Vagina (tissue), 2 donors: ENCODE measurements at places on chromosomes 3 and 15.

DNA sequence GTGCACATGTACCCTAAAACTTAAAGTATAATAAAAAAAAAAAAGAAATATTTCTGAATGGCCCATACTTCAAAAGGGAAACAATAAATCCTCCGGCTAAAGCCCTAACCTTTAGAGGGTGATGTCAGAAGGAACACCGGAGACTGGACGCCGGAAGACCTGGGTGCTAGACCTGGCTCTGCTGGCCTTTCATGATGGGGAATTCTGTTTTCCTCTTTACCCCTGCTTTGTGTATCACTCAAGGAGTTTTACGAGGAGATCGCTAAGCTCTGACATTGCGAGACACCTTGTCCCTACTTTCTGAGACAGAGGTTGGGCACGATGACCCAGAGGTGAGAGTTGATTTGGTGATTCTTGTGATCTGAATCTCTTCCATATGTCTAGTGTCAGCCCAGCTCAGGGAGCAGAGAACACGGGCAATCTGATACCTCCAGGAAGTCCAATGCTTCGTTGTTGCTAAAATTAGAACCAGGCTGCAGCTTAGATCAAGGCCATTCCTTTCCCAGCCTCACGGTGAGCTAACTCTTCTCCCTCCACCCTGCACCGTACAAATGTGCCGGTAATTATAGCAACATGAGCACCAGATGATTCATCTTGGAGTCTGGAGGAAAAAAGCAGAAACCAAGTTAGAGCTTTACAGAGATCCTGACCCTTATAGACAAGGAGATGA is 42.0 kb upstream of the CFAP161 start:
- peaks cover 10% of the 10 kb centered on the region for H3K4me1 ChIP-seq
- no peak overlapping the region for H3K27ac ChIP-seq
- H3K27me3 ChIP-seq: no peaks in the 10 kb centered on the region
- H3K4me3 ChIP-seq: no peak overlapping the region
- no peaks in the 10 kb centered on the region for H3K36me3 ChIP-seq

GRCh38 chr3:190338717-190339116 is 16.5 kb upstream of the CLDN1 start:
- H3K4me3 ChIP-seq: no peak overlapping the region
- H3K4me1 ChIP-seq: no peaks in the 10 kb centered on the region

- DNase-seq: no peak
- peaks cover 5% of the 10 kb centered on the region for H3K4me1 ChIP-seq
- H3K4me3 ChIP-seq: no peak overlapping the region
- H3K27me3 ChIP-seq: no peaks in the 10 kb centered on the region
- no peak overlapping the region for H3K27ac ChIP-seq
Observed at GRCh38 chr3:30756218-30756617, 138.2 kb downstream of the GADL1 start.

DNA sequence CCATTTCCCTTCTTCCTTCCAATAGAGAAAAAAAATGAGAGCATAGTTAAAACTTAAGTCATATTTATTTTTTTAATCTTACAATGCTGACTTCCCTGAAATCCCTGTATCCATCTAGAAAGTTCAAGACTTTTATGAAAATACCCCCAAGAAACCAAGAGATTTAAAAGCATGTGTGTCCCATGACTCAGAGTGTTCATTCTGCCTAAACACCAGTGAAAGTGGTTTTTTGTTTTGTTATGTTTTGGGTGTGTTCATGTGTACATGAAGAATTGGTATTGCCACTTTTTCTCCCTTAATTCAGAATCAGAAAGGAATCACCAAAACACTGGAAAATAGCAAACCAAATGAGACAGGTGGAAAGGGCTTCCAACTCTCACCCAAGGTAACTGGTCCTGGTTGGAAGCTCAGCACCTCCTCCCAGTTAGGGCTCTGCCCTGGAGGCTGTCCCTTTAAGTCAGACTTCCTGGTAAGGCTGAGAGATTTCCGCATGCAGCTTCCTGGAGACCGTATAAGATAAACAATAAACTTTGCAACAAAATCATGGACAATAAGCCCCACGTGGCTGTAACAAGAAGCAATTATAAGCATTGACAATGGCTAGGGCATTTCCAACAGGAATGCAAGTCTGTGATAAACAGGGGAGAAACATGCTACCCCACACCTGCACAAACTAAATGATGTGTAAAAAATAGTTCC is 121.9 kb upstream of the ARHGEF3 start:
- no peak for DNase-seq
- no peak overlapping the region for H3K4me3 ChIP-seq
- no peaks in the 10 kb centered on the region for H3K27me3 ChIP-seq
- peaks cover 48% of the 10 kb centered on the region for H3K4me1 ChIP-seq

DNA sequence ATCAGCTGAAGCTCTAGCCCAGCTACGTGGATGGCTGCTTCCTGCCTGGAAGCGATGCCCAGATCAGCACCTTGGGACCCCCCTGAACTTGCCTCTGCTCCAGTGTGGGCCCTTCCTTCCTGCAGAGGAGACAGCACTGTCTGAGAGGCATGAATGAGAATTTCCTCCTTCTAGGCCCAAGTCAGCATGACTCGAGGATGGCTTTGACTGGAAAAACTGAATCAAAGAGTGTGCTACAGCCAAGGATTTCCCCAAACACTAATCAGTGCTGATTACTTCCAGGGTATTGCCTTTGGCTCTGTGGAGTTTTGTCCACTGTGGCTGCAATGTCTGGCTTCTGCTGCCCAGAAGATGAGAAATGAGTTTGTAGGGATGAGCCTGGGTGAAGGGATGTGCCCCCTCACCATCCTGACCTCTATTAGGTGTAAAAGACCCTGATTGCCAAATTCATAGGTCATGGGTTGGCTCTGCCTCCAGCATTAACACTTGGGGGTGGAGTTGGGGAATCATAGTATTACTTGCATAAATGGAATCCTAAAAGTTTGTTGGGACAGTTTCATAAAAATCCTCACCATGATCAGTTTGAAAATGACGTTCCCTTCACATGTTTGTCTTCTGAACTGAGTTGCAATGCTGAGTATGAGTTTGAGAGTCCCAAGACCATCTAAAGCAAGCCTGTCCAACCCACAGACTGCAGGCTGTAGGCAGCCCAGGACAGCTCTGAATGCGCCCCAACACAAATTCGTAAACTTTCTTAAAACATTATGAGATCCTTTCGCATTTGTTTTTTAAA is 36.7 kb downstream of the FLNB start:
- no peaks in the 10 kb centered on the region for H3K36me3 ChIP-seq
- peak overlapping the region; percentile 46 for H3K27ac ChIP-seq

DNA sequence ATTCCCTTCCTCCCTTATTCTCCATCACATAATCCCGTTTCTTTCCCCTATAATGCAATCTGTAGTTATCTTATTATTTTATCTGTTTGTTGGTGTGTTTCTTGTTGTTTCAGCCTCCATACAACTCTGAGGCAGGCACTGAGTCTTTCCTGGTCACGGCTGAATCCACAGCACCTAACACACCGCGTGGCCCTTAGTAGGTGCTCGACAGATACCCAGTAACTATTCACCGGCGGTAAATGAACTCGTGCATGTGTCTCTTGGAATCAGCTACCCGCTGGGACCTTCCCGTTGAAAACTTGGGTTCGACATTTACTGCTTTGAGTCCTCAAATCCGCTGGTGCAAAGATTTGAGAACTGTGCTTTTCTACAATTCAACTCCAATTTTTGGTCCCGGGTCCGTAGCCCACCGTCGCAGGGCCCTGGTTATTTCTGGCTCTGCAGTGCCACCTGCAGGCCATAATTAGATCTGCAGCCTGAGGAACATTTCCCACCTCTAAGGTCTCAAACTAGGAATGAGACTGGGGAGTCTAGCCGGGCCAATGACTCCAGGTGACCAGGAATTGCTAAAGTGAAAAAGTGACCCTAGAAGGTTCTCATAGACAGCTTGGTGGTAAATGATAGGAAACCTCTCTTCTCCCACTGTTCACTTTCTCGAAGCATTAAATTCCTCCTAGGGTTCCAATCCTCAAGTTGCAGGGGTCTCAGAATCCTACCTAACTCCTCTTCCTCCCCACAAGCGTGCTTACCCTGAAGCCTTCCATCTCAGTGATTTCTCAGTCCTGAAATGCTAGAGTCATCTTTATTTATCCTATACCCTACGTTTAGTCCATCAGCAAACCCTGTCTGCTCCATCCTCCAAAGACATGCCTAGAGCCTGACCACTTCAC is 40.0 kb upstream of the TRH start:
- no peaks in the 10 kb centered on the region for H3K36me3 ChIP-seq
- no peak for DNase-seq
- no peak overlapping the region for H3K27ac ChIP-seq
- no peaks in the 10 kb centered on the region for H3K27me3 ChIP-seq
- H3K4me1 ChIP-seq: no peaks in the 10 kb centered on the region
- no peak overlapping the region for H3K4me3 ChIP-seq

GRCh38 chr15:63490345-63491034 is 13.9 kb upstream of the USP3 start:
- peaks cover 10% of the 10 kb centered on the region for H3K4me1 ChIP-seq
- H3K27me3 ChIP-seq: no peaks in the 10 kb centered on the region
- DNase-seq: peak; percentile 54
- no peak overlapping the region for H3K27ac ChIP-seq
- H3K36me3 ChIP-seq: no peaks in the 10 kb centered on the region
- H3K4me3 ChIP-seq: no peak overlapping the region

DNA sequence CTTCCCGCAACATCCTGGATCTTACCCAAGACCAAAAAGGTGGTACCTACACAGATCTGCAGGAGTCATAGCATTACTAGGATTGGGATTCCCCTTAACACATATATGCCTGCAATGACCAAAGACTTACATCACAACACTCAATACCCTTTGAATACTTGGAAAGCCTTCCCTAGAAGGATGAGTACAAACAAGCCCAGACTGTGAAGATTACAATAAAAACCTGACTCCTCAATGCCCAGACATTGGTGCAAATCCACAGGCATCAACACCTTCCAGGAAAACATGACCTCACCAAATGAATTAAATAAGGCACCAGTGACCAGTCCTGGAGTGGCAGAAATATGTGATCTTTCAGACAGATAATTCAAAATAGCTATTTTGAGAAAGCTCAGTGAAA is 326.8 kb downstream of the TBL1XR1 start:
- H3K27ac ChIP-seq: no peak overlapping the region
- H3K4me1 ChIP-seq: no peaks in the 10 kb centered on the region
- no peak overlapping the region for H3K4me3 ChIP-seq
- no peaks in the 10 kb centered on the region for H3K27me3 ChIP-seq

DNA sequence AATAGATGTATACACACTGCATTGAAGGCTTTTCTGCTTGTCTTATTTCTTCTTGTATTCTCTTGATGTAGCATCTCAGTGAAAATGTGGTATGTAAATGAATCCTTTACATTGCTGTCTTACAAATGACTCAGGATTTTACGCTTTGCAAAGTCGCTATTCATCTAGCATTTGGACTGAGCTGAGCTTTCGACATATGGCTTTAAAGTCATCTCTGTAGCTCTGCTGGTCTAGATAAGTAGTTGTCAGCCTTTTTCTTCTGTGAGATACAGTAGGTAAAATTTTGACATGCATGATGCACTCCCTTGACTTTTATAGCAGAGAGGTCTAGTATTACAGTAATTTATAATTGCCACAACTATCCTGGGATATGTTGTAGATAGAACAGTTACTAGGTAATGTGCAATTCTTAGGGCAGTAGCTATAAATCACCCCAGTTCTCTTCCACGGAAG is 16.8 kb downstream of the MEF2A start:
- H3K27ac ChIP-seq: no peak overlapping the region
- no peaks in the 10 kb centered on the region for H3K27me3 ChIP-seq
- H3K4me3 ChIP-seq: no peak overlapping the region
- H3K4me1 ChIP-seq: peaks cover 49% of the 10 kb centered on the region
- no peak for DNase-seq

- no peaks in the 10 kb centered on the region for H3K27me3 ChIP-seq
- H3K4me3 ChIP-seq: no peak overlapping the region
- DNase-seq: no peak
- no peaks in the 10 kb centered on the region for H3K4me1 ChIP-seq
Observed at GRCh38 chr3:132180337-132180791, 136.8 kb upstream of the ACP3 start.

DNA sequence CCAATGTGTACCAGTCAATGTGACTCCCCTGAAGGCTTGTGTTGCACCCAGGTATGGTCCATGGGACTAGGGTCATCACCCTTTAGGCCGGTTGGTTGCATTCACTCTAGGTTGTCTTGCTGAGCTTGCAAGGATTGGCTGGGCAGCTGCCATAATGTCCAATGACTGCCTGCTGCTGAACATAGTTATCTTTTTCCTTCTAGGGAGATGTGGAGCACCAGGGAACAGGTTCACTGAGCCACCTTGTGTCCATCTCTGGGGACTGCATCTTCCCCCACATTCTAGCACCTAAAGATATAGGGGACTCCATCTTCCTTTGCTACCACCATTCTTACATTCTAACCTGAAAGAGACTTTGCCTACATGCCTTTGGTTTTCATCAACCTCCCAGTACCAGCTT is 580.4 kb upstream of the TBL1XR1 start:
- no peak overlapping the region for H3K27ac ChIP-seq
- no peaks in the 10 kb centered on the region for H3K27me3 ChIP-seq
- H3K36me3 ChIP-seq: no peaks in the 10 kb centered on the region
- DNase-seq: no peak
- peaks cover 42% of the 10 kb centered on the region for H3K4me1 ChIP-seq

GRCh38 chr3:35665390-35666055 is 26.2 kb downstream of the ARPP21 start:
- H3K4me3 ChIP-seq: no peak overlapping the region
- H3K27me3 ChIP-seq: no peaks in the 10 kb centered on the region

- H3K4me3 ChIP-seq: no peak overlapping the region
- no peaks in the 10 kb centered on the region for H3K4me1 ChIP-seq
- no peaks in the 10 kb centered on the region for H3K36me3 ChIP-seq
- no peaks in the 10 kb centered on the region for H3K27me3 ChIP-seq
- no peak for DNase-seq
- H3K27ac ChIP-seq: no peak overlapping the region
Observed at GRCh38 chr3:159472611-159473010, 516.0 kb upstream of the IL12A start.

DNA sequence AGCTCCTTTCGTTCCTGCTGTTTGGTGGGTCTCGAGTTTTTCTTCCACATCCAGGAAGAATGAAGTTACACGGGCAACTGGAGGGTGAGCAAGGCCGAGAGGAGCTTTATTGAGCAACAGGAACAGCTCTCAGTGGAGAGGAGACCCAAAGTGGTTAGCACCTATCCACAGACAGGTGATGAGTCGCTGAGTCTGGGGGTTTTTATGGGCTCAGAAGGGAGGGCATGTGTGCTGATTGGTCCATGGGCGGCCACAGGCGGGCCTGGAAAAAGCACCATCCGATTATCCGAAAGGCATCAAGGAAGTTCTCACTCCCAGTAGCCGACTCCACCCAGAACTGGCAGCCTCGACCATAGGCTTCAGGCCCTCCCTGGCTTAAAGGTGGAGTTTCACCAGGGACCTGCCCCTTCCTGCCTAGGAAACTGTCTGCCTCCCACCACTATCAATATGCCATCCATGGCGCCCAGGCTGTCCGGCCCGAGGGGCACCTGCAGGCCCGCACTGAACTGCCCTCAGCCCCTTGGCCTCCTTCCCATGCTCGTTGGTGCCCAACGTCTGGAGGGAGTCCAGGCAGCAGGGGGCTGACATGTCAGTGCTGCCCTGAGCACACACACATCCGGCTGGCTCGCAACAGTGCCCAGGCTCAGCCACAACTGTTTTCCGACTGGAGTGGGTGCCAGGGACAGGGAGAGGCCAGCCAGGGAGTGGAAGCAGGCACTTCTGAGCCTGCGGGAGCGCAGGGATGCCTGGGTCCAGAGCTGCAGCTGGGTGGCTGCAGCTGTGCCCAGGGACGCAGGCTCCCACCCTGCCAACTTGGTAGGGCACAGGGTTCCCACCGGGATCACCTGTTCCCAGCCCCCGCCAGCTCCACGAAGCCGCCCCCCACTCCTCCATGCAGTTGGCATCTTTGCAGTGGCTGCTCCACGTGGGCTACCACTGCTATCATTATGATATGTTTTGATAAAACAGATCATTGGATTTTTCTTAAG is 170.2 kb downstream of the FNDC3B start:
- no peak overlapping the region for H3K27ac ChIP-seq
- no peaks in the 10 kb centered on the region for H3K27me3 ChIP-seq
- no peak overlapping the region for H3K4me3 ChIP-seq
- H3K4me1 ChIP-seq: peaks cover 43% of the 10 kb centered on the region
- H3K36me3 ChIP-seq: no peaks in the 10 kb centered on the region
- DNase-seq: no peak
